H4 (cell line): ENCODE measurements at places on chromosomes 12 and 14. TPM values are rescaled to one million over a fixed set of nuclear protein-coding genes. Genes with fewer than 3 reads are reported as not detected.

Gene SDSL
- 5.0 and 7.6 TPM in 2 replicates for total RNA-seq

Gene CFAP54
- total RNA-seq, result 0.64 and 1.8 TPM in 2 replicates

Gene MIP
- 0.17 TPM in 1 of 2 replicates, not detected in the other for total RNA-seq

Gene CDCA3
- 75.3 and 101 TPM in 2 replicates for total RNA-seq

DNA sequence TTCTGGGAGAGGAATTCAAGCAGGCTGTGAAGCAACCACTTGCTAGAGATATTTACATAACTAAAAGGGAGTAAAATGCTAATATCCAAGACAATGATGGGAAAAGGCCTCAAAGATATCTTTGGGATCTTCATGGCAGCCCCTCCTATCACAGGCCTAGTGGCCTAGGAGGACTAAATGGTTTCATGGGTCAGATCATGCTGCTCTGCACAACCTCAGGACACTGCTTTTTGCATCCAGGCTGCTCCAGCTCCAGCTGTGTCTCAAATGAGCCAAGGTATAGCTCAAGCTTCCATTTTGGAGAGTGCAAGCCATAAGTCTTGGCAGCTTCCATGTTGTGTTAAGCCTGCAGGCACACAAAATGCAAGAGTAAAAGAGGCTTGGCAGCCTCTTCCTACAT, 195.6 kb upstream of the SSTR1 start:
- no peak for DNase-seq

GRCh38 chr14:65414961-65415589, 2.5 kb downstream of the FUT8 start:
- peak; percentile 7 for DNase-seq

- no peak for DNase-seq
Measured at GRCh38 chr12:124586756-124587155, 19.3 kb upstream of the NCOR2 start.

- DNase-seq, result no peak
Measured at GRCh38 chr12:82415402-82415801, 57.1 kb downstream of the METTL25 start.

DNA sequence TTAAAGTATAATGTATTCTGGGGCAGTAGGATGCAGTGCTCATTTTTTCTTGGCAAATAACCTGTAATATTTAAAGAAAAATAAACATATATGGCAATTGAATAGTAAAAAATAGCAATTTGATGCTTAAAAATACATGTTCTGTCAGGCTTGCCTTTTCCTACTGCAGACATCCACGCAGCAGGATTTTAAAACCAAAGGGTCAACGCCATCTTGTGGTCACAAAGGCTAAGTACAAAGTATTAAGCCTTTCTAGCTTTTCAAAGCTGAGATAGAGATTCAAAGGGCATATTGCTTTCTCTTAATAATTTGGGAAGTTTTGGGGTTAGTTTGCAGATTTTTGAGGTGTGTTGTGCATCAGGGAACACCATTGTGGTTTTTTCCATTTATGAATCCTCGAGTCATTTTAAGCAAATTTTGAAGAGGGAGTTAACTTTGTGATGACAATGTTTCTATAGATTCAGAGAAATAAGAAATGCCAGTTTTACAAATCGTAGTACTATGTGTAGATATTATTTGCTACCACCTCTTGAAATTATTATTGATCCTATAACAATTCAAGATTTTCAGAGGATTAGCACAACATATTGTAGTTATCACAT, 4.7 kb upstream of the CCER1 start:
- peak; percentile 62 for DNase-seq

DNA sequence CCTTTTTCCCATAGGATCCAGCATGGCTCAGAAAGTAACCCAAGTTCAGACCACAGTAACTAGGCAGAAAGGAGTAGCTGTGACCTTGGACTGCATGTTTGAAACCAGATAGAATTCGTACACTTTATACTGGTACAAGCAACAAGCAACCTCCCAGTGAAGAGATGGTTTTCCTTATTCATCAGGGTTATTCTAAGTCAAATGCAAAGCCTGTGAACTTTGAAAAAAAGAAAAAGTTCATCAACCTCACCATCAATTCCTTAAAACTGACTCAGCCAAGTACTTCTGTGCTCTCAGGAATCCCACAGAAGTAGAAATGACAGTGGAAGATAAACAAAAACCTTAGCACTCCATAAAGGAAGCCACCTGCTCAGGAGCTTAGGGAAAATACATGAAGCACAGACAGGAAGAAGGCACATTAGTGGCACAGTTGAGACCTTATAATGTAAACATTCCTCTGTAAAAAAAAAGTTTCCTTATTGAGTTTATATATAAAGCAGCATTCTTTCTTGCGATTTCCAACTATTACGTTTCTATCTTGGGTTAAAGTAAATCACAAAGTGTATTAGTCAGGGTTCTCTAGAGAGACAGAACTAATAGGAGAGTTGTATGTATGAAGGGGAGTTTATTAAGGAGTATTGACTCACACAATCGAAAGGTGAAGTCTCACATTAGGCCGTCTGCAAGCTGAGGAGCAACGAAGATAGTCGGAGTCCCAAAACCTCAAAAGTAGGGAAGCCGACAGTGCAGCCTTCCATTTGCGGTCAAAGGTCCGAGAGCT, 398.4 kb downstream of the DAD1 start:
- peak; percentile 90 for DNase-seq

GRCh38 chr12:109994401-109995175, 1.6 kb downstream of the GIT2 start:
- DNase-seq, result no peak

GRCh38 chr12:123421314-123421713, 15.2 kb downstream of the RILPL2 start:
- DNase-seq, result no peak
